Kidney (tissue), 22 donors: ENCODE measurements at places on chromosomes 3 and 15. TPM values are rescaled to one million over a fixed set of nuclear protein-coding genes. Genes with fewer than 3 reads are reported as not detected.

OR5K1 gene
- not detected for total RNA-seq

- no peak overlapping the region for H3K4me3 ChIP-seq
- no peaks in the 10 kb centered on the region for H3K4me1 ChIP-seq
- no peak for DNase-seq
- no peak overlapping the region for H3K27ac ChIP-seq
Measured at GRCh38 chr15:63402498-63403253, 21.0 kb upstream of the CA12 start.

DNA sequence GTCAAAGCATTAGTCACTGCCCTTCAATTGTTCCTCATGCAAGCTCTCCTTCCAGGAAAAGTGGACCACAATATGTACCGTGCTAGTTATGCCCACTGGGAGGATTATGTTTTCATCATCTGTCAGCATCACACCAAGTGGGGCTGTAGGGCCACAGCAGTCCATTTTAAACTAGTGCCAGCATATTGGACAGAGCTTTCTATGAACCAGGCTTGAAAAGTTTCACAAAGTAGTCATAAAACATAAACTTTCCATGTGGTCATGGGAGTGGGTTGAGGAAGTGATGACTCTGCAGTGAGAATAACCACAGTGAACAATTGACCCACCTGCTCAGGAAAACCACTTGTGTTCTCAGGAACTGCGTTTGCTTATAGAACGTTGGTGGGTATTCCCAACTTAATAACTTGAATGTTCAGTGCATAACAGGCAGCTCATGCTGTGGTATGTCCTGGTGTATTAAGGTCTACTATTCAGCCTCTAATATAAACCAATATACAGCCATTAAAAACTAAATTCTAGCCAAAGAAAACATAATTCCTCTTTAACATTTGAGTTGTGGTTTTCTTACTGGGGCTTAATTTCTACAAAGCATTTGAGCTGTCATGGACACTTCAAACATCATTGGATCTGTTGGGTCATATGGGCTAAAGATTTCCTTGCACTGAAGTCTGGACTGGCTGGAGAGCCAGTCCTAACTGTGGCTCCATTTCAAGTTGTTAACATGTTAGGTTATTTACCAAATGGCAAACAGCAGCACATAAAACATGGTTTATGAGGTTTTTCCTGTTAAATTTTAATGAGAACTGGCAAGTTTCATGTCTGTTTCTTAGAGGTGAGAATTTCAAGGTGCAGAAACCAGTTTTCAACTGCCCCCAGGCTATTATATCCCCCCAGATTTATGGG lies 274.1 kb downstream of the OTOL1 start:
- no peaks in the 10 kb centered on the region for H3K4me1 ChIP-seq
- no peak for DNase-seq
- no peaks in the 10 kb centered on the region for H3K36me3 ChIP-seq
- no peak overlapping the region for H3K27ac ChIP-seq
- no peak overlapping the region for H3K4me3 ChIP-seq

GRCh38 chr3:9623148-9623547 lies 26.2 kb upstream of the MTMR14 start:
- H3K4me1 ChIP-seq, result no peaks in the 10 kb centered on the region
- H3K27ac ChIP-seq, result no peak overlapping the region
- no peak overlapping the region for H3K4me3 ChIP-seq
- no peaks in the 10 kb centered on the region for H3K36me3 ChIP-seq
- DNase-seq, result no peak
